ENCODE measurements at places on chromosomes 7 and 10.

DNA sequence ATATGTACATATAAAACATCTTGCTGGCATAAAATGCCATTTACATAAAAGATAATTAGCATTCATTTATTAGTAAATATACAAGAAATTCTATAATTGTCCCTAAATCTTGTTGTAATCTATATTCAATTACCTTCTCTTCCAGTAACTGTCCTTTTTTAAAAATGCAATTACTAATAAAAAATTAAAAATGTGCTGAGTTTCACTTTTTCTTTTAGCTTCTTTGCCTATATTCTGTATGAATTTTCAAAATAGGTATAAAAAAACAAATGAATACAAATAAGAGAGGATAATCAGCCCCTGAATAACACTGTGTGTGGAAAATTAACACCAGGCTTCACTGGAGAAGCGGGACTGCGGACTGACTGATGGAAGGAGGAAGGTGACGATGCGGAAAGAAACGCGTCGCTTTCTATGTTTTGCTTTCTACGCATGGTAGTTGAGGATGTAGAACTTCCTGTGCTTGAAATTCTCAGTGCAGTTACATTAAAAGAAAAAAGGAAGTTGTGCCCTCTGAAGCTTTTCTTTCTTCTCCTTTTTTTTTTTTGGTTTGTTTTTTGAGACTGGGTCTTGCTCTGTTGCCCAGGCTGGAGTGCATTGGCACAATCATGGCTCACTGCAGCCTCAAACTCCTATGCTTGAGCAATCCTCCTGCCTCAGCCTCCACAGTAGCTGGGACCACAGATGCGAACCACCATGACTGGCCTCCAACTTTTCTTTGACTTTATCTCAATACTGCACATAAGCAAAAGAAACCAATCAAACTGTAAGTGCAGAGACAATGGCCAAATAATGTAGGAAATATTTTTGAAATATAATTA lies 7.4 kb upstream of the ZMYND11 start:
- DNase-seq: no peak

GRCh38 chr10:97207131-97207530 lies 21.4 kb upstream of the SLIT1 start:
- DNase-seq: no peak

DNA sequence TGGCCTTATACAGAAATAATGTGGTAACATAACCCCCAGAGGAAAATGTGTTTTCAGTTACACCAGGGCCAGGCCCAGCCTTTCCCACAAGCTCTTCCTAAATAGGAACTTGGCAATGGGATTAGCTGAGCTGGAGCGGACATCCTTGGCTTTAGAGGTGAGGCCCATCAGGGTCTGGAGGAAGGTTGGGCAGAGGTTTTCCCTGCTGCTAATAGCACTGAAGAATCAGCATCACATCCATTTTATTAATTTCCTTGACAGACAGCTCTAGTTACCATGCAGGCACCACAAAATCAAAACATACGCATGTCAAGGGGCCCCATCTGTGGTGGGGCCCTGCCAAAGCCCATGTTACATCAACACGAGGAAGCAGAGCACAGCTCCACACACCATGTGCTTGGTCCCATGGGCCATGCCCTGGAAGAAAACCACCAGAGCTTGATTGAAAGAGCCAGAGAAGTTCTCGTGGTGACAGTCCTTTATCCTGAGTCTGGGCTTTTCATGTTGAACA lies 566.6 kb downstream of the KCNMA1 start:
- DNase-seq: no peak

GRCh38 chr7:8136051-8136730 lies 125.8 kb downstream of the ICA1 start:
- DNase-seq: no peak

GRCh38 chr10:124741922-124742412 lies 2.2 kb downstream of the FAM53B start:
- DNase-seq: no peak

- no peak for DNase-seq
Observed at GRCh38 chr7:70237831-70238575, 639.7 kb downstream of the AUTS2 start.

GRCh38 chr7:47818796-47819606 lies 129.3 kb downstream of the PKD1L1 start:
- peak; percentile 69 for DNase-seq

DNA sequence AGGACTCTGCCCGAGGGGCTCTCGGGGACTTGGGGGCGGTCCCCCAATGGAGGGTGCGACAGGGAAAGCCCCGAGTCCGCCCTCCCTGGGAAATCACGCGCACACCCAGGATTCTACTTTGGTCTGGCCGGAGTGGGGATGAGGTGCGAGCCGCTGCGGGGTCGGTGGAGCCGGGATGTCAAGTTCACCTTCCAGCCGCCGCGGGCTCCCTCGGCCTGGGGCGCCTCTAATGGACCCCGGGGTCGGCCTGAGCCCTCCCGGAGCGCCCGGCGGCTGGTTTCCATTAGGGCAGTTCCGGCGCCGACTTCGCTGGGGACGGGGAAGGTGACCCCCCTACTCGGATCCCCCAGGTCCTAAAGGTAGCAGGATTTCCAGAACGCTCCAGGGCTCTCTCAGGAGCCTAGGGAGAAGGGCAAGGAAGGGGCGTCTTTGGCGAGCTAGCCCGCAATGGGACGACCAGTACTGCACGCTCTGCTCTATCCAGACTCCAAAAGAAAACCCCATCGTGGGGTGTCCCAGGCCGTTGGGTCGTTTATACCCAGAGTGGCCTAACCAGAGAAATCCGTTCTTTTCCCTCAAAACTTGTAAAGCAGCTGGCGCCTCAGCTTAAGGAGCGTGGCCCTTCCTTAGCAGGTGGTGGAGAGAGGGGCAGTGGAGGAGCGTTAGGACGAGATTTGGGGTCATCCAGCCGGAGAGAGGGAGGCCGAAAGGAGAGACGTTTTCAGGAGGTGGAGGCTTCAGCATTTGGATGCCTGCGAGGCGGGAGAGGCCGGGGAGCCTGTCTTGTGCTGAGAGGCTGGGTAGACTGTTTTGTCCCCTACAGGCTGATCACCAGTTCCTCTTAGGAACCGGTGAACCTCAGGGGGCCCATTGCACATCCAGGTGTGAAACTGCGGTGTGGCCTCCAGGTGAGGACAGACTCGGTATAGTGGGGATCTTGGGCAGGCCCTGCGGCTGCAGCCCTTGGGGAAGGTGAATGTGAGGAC lies 860 bp upstream of the WDR86 start:
- DNase-seq: peak; percentile 51

DNA sequence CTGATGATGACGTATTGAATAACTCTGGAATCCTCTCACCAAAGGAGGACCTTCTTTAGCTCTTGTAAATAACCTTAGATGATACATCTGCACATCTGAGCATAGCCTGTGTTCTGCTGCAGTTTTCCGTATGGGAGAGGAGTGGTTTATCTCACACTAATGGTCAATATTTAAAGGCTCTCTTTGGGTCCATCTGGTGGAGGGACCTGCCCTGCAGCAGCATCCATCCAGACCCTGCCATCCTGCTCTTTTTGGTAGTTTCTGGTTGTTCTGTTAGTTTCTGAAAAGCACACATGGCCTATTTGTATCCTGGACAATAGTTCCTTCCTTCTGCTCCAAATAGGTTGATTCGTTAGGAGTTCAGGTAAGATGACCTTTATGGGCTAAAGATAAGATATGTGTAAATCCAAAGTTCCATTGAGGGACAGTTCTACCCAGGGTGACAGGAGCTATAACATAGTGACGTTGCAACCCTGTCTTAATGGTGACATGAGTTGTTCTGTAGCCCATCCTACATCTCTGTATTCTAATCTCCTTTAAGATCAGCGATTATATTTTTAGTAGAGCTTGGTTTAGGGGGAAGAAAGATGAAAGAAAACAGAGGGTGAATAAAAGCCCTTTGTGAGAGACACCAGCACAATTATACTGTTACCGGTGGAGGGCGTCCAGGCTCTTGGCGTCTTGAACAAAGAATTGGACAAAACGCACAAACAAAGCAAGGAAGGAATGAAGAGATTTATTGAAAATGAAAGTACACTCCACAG lies 60.0 kb upstream of the KLF14 start:
- DNase-seq: peak; percentile 32

- DNase-seq: no peak
Observed at GRCh38 chr7:95473276-95473985, 12.3 kb upstream of the ASB4 start.

GRCh38 chr7:121187676-121188075 lies 141.1 kb upstream of the WNT16 start:
- DNase-seq: peak; percentile 55

DNA sequence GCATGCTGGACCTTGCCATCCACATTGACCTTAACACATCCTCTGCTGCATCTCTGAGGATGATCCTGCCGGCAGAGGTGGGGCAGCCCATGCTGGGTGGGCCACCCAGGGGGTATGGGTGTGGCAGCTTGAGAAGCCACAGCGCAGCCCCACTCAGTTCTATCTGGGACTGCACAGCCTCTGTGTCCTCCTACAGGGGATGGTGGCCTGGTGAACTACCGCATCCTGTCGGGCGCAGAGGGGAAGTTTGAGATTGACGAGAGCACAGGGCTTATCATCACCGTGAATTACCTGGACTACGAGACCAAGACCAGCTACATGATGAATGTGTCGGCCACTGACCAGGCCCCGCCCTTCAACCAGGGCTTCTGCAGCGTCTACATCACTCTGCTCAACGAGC lies 12.2 kb upstream of the C10orf105 start:
- DNase-seq: no peak

Measured in foreskin fibroblast (primary cell).